Inflammatory macrophage treated with lipopolysaccharide for 1 hour (primary cell): ENCODE measurements at places on chromosomes 3 and 15.

GRCh38 chr3:73107676-73108187 lies 46.3 kb downstream of the EBLN2 start:
- no peak for DNase-seq

DNA sequence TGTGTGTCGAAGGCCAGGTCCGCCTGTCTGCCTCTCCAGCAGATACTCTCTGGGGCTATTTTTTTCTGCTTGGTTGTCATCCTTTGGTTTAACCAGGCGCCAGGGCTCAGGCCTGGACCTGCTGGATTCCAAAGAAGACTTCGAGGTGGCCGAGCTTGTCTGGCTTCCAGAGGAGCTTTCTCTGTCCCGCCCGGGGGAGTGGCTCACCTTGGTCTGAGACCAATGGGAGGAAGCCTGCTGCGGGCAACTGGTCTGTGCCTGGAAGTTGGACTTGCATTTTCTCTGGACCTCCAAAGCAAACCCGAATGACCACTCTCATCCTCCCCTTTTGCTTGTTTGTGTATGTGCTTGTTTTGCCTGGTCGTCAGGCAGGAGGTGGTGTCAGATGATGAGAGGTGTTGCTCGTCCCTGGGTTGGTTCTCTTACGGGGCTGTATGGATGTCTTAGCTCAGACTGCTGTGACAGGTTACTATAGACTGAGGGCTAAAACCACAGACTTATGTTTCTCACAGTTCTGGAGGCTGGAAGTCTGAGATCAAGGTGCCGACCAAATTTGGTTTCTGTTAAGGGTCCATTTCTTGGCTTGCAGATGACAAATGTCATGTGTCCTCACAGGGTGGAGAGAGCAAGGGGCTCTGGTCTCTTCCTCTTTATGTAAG lies 19.3 kb downstream of the IGF1R start:
- DNase-seq = no peak

DNA sequence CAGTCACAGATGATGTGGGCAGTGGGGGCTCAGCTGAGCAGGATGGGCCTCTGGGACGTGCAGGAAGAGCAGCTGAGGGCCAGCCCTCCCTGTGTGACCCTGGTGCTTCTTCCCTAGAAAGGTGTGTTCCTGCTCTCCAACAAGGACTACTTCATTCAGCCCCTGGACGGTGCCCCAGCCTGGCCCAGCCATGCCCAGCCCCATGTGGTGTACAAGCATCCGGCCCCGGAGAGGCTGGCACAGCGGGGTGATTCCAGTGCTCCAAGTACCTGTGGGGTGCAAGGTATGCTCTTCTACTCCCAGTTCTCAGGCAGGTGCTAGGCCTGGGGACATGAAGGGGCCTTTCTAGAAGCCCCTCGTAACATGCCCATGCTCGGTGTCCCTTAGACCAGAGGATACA lies 38.3 kb downstream of the SAXO2 start:
- DNase-seq = no peak

DNA sequence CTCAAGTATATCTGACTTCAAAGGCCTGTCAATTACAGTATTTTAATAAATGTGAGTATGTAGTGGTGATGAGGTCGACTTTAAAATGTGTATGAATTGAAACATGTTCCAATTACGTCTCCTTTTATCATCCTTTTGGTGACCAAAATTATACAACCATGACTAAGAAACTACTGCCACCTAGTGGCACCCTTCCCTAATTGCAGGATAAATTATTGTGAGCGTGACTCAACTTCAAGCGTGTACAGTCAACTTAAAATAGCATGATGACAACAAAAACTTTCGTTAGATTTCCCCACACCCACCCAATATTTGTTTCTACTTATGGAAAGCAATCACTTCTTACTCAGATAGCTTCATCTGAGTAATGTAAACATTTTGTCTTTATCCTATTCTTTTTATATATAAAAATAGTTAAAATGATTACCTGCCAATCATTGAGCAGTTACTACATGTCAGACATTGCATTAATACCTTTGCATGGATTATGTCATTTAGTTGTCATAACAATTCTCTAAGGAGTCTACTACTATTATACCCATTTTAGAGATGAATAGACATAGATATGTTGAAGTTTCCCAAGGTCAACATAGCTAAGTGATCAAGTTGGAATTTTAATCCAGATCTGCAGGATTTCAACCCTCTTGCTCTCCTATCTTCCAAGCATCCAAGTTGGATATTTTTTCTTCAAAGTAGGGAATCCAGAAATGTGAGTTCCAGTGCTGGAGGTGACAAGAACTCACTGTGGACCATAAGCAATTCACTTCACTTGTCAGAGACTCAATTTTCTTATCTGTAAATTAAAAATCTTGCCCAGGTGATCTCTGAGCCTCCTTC lies 106.0 kb downstream of the MEX3B start:
- peak; percentile 78 for DNase-seq

- no peak for DNase-seq
These were observed 111.3 kb upstream of the SLC7A14 start for GRCh38 chr3:170697131-170697530.

DNA sequence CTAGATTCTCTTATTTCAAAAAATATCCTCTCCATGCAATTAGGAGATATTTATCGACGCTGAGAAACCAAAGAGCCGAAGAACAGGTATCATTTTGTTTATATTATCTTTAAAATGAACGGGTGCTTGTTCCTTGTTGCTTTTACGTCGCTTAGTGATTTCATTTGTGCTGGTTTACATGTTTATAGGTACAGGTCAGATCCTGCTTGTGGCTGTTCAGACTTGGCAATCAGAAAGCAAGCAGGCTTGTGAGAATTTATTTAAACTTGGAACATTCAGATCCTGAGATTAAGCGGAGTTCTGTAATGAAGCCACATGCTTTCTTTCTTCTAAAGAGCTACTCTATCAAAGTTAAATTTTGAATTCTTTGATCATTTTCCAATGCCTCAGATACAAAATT lies 43.0 kb upstream of the ATP2C1 start:
- peak; percentile 43 for DNase-seq

DNA sequence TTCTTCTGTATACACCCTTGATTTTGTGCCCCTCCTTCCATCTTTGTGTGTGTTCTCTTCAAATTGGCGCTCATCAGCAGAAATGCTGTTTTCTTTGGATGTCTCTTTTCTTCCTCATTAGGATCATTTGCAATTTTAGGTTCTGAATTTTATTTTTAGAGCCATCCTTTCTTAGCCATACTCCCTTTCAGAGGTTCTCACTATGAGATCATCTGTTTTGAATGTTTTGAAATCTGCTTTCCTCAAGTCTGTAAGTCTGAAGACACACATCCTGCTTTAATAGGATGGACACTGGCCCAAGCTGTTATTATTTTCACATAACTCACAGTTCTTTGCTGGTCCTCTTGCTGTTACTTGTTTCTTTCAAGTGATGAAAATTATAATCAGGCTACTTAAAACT lies 124.8 kb downstream of the BDH1 start:
- no peak for DNase-seq

GRCh38 chr3:73451301-73451944 lies 173.3 kb downstream of the PDZRN3 start:
- DNase-seq = peak; percentile 6

DNA sequence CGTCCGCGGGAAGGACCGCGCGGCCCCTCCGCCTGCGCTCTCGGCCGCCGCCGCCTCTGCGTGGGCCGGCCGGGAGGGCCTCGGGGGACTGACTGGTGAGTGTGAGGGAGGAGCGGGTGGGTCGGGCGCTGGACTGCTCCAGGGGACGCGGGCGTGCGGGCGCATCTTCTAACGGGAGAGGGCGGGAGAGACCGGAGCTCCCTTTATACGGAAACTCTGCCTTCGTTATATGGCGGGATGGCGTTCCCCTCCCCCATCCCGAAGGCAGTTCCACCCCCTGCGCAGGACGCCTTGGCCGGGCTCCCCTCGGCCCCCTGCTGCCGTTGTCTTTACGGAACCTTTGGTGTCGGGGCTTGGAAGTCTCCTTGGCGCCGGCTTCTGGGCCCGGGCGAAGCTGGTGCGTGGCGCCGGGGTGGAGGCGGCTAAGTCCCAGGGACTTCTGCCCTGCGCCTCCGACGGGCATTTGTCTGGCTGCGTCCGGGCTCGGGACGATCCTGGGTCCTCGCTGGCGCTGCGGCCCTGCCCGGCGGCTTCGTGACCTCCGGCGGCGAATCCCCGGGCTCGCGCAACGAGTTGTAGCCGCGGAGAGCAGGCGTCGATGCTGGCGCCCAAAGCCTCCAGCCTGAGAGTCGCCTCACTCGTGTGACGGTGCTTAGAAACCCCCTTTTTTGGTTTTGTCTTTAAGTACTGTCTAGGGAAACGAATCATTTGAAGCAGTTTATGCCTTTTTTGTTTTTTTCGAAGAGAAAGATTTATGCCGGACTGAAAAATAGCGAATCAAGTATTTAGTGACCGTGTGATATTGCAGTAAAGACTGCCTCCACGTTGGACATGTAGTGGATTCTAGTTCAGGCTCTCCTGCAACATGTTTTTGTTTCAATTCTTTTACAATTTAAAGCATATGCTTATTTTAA lies 623 bp downstream of the ZNF639 start:
- peak; percentile 57 for DNase-seq

GRCh38 chr3:45599424-45599886 lies 4.9 kb downstream of the LIMD1 start:
- no peak for DNase-seq

- no peak for DNase-seq
These were observed 195.1 kb downstream of the EPHA6 start for GRCh38 chr3:97009427-97010019.

DNA sequence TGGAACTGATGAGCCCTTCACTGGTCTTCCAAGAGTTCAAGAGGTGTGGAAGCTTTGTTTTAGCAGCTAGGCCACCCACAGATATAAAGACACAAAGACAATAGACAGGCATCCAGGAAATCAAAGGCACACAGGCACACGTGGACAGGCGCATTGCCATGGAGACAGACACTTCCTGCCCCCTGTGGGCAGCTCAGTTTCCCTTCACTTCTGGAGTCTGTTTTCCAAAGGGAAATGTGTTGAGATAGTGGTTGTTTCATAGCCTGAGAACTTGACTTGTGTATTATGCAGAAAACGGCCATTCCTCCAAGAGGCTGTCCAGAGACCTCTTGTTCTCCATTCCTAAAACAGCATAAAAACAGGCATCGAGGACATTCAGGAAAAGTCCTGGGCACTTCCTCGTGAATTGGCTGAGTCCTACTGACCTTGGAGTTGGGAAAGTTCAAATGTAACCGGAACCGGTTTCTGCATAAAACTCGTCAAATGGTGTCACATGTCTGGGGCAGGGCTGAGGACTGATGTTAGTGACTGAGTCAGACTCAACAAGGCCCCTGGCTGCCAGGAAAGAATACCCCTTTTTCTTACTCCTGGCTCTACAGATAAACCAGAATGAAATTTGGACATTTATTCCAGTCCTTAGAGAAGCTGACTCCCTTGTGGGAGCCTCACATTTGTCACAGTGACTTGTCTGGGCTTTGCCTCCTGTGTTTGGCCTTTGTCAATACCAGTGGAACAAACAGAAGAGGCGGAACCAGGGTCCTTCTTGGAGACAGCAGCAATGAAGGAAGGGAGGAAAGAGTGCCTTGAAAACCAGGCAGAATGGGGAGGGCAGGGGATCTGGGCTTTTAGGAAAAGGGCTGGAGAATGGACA lies 1.3 kb downstream of the ALPK3 start:
- DNase-seq = no peak

GRCh38 chr3:94121161-94121560 lies 58.3 kb downstream of the NSUN3 start:
- DNase-seq = no peak

DNA sequence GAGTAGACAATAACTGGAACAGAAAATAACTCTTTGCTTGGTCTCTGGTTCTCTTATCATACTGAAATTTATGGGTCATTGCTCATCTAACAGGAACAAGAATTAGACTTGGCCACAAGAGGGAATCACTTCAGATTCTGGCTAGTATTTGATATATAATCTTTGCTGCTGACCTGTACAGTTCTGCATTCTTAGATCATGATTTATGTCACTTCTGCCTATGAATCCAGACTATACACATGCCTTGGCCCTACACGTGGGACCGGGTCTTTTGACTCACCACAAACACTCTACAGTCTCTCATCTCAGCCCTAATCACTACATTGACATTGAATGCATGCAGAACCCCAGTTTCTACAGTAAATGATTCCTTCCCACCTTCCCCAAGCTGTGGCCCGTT lies 162.5 kb upstream of the SOX2 start:
- DNase-seq = no peak
